ENCODE measurements at places on chromosomes 7 and 10. TPM values are rescaled to one million over a fixed set of nuclear protein-coding genes. Genes with fewer than 3 reads are reported as not detected.

MACC1 gene
- total RNA-seq: 0.13 TPM

EMX2 gene
- 0.19 TPM for total RNA-seq

GIMAP1 gene
- total RNA-seq: 3.5 TPM

DYNC1I1 gene
- 24.3 TPM for total RNA-seq

CALHM1 gene
- total RNA-seq: not detected

ABCC2 gene
- total RNA-seq: 0.30 TPM
